NCI-H524 treated with DMSO at 0.1 percent for 48 hours (cell line): ENCODE measurements at places on chromosomes 6 and 20.
A peak's percentile ranks its signal among the peaks of the same experiment; 100 is the strongest.

GRCh38 chr20:278607-279571 lies 11.7 kb downstream of the C20orf96 start:
- DNase-seq, result no peak

DNA sequence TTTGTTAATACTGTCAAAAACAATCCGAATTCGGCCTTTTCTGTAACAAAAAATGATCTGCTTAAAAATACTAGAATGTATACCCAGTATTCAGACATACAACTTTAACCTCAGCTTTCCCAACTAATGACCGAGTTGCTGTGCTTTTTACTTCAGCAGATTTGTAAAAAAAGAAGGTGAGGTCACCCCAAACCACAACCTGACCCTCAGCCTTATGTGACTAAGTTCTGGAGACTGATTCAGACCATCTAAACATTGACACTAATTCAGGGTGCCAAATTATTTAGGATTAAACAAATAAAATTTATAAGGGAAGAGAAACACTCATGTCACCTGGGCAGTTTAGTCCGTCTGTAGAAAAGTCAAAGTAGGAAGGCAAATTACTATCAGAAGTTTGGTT lies 7.7 kb downstream of the CCN6 start:
- DNase-seq, result no peak

DNA sequence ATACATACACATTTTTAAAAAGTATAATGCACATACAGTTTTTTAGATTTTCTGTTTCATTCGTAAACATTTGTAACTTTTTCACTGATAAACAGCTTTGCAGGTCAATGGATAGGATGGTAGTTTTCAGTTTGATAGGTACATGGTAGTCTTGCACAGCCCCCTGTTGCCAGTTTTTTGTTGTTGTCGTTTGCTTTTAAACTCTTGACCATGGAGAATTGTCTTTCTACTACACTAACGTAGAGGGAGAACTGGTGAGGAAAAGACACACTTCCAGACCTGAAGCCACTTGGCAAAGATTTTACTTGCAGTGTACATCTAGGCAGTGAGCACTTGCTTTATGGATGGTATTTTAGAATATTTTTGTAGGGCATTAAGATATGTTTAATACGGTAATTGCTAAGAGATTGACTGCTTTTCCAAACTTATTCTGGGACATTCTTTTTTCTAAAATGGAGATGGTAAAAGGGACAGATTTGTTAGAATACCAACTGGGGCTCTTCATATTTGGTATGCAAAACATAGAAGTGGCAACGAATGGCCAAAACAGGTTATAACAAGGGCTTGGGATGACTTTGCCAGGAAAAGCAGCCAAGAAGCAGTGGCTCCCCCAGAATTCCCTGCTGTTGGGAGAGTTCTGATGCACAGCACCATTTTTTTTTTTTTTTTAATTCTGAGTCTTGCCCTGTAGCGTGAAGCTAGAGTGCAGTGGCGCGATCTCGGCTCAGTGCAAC lies 1.5 kb downstream of the PYGB start:
- no peak for DNase-seq

DNA sequence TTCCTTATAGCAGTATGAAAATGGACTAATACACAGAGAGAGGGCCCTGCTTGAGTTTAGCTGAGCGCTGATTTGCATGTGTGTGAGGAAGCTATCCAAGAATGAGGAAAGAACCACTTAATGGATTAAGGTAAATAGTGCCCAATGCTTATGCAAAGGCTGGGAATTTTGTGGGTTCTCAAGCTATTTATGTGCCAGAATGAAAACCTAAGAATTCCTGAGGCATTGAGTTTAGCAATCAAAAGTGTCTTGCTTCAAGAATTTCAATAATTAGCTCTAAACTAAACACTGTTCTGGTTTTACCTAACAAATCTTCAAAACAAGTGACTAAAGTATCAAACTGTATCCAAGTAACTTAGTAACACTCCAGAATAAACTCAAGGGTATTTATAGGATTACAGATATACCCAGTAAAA lies 7.0 kb upstream of the OR14J1 start:
- no peak for DNase-seq

DNA sequence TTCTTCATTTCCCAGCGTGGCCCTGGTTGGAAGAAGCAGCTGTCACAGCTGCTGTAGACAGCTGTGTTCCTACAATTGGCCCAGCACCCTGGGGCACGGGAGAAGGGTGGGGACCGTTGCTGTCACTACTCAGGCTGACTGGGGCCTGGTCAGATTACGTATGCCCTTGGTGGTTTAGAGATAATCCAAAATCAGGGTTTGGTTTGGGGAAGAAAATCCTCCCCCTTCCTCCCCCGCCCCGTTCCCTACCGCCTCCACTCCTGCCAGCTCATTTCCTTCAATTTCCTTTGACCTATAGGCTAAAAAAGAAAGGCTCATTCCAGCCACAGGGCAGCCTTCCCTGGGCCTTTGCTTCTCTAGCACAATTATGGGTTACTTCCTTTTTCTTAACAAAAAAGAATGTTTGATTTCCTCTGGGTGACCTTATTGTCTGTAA lies 292.7 kb downstream of the ESR1 start:
- peak; percentile 69 for DNase-seq

- DNase-seq, result no peak
Observed at GRCh38 chr20:56609321-56609720, 19.8 kb upstream of the TFAP2C start.

DNA sequence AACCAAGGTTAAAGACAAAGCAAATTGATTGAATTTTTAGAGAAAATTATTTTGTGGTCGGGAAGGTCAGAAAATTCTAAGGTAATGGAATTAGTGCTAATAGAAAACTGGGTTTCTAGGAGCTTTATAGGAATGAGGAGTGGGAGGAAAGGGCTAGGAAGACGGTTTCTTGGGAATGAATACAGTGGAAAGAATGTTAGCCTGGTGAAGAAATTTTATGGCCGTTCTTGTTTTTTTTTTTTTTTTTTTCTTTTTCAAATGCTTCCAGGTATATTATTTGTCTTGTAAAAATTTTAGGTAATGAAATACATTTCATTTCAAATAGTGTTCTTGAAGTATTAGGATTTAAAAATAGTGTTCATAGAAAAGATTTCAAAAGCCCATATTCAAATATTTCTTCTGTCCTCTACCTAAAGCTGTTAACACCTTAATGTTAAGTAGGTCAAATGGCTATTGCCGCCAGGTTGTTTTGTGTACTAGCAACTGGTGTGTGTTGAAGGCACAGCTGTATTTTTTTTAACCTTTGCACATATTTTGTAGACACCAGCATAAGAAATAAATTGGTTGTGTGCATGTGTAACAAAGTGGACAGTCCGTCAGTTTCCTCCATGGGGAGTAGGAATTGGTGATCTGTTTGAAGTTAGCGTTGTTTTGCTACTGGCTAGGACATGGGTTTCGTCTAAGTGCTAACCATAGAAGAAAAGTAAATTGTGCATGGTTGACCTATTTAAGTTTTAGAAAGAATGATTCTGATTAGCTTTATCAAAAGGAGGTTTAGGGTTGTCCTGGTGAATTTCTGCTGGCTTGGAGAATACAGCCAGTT lies 32.3 kb downstream of the AFDN start:
- no peak for DNase-seq

DNA sequence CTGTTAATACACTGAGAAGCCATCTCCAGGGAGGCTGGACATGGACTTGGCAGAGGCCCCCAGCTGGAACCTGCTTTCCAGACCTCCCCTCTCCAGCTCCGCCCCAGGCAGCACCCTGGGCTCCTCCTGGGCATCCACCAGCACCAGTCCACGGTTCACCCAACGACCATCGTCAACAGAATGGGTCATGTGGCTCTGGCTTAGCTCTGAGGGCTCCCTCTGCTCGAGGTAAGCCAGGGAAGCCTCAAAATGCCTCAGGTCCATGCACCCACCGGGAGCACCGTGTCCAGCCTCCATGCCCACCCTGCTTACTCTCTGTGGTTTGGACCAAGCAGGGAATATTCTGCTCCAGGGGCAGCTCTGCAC lies 40.5 kb downstream of the WDR27 start:
- no peak for DNase-seq

DNA sequence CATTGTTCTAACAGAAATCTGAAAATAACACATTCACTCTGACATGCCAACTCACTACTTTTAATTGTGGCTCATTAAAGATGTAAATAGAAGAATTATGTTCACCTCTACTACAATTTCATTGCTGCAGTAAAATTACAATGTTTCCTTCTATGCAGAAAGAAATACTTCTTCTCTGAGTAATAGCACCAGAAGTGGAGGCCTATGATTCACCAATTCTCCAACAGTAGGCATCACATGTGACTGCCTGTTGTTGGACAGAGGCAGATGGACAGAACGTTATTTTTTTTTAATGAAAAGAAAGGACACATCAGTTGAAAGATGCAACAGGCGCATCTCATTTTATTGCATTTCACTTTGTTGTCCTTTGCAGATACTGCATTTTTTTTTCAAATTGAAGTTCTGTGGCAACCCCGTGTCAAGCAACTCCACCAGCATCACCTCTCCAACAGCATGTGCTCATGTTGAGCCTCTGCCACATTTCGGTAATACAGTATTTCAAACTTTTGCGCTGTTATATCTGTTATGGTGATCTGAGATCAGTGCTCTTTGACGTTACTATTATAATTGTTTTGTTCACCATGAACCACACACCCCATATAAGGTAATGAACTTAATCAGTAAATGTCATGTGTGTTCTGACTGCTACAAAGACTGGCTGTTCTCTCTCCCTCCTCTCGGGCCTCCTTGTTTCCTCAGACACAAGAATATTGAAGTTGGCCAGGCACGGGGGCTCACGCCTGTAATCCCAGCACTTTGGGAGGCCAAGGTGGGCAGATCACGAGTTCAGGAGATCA lies 121.4 kb downstream of the ATXN1 start:
- no peak for DNase-seq

- DNase-seq, result no peak
Observed at GRCh38 chr20:23163562-23163961, 77.4 kb upstream of the CD93 start.

- no peak for DNase-seq
Observed at GRCh38 chr6:161001421-161001820, 9.9 kb downstream of the MAP3K4 start.

GRCh38 chr6:10733151-10733715 lies 10.4 kb downstream of the TMEM14C start:
- DNase-seq, result no peak

- DNase-seq, result no peak
Observed at GRCh38 chr20:36538026-36538722, 3.1 kb upstream of the MYL9 start.

GRCh38 chr6:27742833-27743573 lies 169.2 kb downstream of the OR2B2 start:
- DNase-seq, result no peak

GRCh38 chr6:10954590-10955010 lies 67.7 kb downstream of the SYCP2L start:
- DNase-seq, result peak; percentile 35

DNA sequence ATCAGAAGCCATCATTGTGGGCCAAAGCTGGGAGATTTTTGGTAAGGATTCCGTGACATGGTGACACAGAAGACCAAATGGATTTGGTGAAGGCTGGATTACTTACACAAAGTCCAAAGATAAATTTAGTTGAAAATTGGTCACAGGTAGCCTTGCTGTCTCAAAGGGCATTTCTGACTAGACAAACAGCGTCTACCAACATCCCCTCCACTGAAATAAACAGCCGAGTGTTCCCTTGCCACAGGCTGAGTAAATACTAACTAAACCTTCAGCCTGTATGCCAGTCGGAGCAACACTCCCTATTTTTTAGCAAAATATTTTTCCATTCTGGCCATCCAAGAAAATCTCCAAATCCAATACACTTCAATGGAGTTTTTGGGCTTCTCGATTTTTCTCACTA lies 279.9 kb upstream of the CITED2 start:
- no peak for DNase-seq

DNA sequence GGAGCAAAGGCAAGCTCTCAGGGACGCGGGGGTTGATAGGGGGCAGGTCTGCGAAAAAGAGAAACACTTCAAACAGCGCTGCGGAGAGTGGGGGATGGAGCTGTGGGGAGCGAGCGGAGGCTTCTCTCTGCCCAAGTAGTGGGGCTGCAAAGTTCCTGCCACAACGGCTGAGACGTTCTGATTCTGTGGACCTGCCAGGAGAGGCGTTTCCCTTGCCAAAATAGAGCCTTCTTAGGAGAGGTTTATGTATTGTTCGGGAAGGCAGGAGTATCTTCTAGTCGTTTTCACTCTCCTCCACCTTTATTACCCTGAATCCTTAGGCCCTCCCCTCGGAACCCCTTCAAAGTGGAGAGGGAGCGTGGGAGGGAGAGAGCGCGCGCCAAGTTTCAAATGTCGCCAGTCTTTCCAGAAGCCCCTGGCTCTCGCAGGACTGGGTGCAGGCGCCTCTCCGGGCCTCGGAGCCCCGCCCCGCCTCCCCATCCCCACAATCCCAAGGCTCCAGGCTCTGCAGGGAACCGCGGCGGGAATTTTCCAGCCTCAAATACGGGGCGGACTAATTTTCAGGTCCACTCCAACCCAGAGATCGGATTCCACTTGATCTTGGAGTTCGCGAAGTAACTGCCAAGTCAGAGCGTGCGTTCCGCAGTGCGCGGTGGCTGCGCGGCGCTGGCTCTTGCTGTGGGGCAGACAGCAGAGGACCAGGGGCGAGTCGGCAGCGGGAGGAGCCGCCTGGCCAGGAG lies 10.0 kb upstream of the POU3F2 start:
- no peak for DNase-seq

DNA sequence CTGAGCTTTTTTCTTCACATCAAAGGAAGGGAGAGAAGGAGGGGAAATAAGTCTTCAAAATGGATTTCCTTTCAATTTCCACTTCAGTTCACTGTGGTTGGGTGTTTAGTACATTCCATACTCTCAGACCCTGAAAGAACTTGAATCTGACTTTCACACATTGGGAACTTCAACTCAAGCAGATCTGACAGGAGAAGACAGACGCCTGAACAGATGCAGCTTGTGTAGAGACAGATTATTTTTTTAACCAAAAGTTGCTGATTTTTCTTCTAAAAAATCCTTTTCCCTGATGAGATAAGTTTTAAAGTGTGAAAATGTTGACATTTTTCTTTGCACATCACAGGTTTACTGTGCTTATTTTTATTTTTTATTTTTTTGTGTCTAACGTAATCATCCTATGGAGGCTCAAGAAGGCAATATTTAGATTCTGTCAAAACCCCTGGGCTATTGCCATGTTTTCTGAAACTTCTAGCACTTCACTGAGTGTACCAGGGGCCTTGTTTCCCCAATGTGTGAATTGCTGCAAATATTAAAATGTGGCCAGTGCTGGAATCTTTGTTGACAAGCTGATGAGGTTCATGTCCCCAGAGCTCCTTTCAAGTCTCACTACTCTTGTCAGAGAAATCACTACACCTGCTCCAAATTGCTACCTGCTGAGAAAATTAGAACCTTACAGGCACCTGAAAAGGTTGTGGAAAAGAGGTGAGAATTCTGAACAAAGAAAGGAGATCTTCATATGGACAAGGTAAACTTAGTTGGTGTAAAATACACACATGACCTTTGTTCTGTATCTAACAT lies 214.8 kb upstream of the BTBD3 start:
- no peak for DNase-seq

DNA sequence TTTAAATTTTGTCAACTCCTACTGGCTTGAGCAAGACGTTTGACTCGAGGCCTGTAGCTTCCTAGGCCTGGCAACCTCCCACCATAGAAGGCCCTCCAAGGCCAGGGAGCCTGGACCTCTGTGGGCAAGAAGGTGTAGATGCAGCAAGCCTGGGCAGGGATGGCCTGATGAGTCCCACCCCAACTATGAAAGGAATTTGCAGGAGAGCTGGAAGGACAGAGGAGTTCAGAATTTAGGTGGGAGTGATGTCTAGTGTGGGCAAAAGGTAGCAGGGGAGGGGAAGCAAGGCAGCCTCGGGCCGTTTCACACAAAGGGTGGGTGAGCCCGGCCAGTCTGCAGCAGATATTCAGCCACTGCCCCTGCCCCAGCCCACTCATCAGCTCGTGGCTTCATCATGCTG lies 245.2 kb downstream of the CDH26 start:
- DNase-seq, result no peak
